Kidney (tissue), 22 donors: ENCODE measurements at places on chromosomes 2 and 18. TPM values are rescaled to one million over a fixed set of nuclear protein-coding genes. Genes with fewer than 3 reads are reported as not detected.

The LIPG gene
- 50.9 TPM for total RNA-seq

The SLC9A2 gene
- total RNA-seq: 5.9 TPM

The ANKAR gene
- total RNA-seq: 12.4 TPM

The CCDC121 gene
- total RNA-seq: 5.6 TPM

The NEB gene
- total RNA-seq: 0.88 TPM

The ASTL gene
- total RNA-seq: not detected

The LTBP1 gene
- total RNA-seq: 39.8 TPM

The SERPINB2 gene
- not detected for total RNA-seq

The FOSL2 gene
- total RNA-seq: 149 TPM

The SCN3A gene
- total RNA-seq: 6.3 TPM

The TRIM43B gene
- not detected for total RNA-seq

The RNU2-63P gene
- total RNA-seq: 2.4 TPM

The EMX1 gene
- total RNA-seq: 19.6 TPM

The MAPK4 gene
- 9.0 TPM for total RNA-seq

The CHRND gene
- not detected for total RNA-seq

The RUFY4 gene
- 0.69 TPM for total RNA-seq

The BMP10 gene
- not detected for total RNA-seq

The FAM237A gene
- not detected for total RNA-seq

The AOX1 gene
- 38.6 TPM for total RNA-seq

The RPS27A gene
- 896 TPM for total RNA-seq

The PROM2 gene
- total RNA-seq: 65.6 TPM

The TWIST2 gene
- 1.4 TPM for total RNA-seq

The KDSR gene
- 73.5 TPM for total RNA-seq

The CNTNAP5 gene
- 0.50 TPM for total RNA-seq

The C2orf76 gene
- total RNA-seq: 12.4 TPM

The GRB14 gene
- total RNA-seq: 41.7 TPM

The DLX2 gene
- total RNA-seq: not detected

The ST8SIA5 gene
- 1.4 TPM for total RNA-seq

The TMEM163 gene
- total RNA-seq: 5.9 TPM

The CD226 gene
- 5.0 TPM for total RNA-seq

The IGFBP2 gene
- 53.7 TPM for total RNA-seq

The CPLX4 gene
- total RNA-seq: not detected

The CLEC4F gene
- 0.72 TPM for total RNA-seq

The FHOD3 gene
- total RNA-seq: 21.5 TPM

The MERTK gene
- 32.2 TPM for total RNA-seq

The NEU2 gene
- not detected for total RNA-seq

The SH3BP4 gene
- total RNA-seq: 52.9 TPM

The CIDEA gene
- total RNA-seq: not detected

The SPR gene
- 29.9 TPM for total RNA-seq

The SCN2A gene
- 9.9 TPM for total RNA-seq

The FBXO48 gene
- 1.3 TPM for total RNA-seq

The NOSTRIN gene
- total RNA-seq: 50.2 TPM

The FOXI3 gene
- total RNA-seq: not detected

The ABCA12 gene
- 3.0 TPM for total RNA-seq

The COL4A3 gene
- 48.8 TPM for total RNA-seq

The COL5A2 gene
- total RNA-seq: 12.3 TPM

The LHCGR gene
- not detected for total RNA-seq

The MC5R gene
- total RNA-seq: not detected

The TMX3 gene
- 52.7 TPM for total RNA-seq

The LINC00305 gene
- total RNA-seq: not detected

The NCKAP1 gene
- total RNA-seq: 140 TPM

The CTNNA2 gene
- total RNA-seq: not detected

The GPBAR1 gene
- 3.2 TPM for total RNA-seq

The AGAP1 gene
- 44.5 TPM for total RNA-seq

The HOXD12 gene
- total RNA-seq: not detected

The EFR3B gene
- 1.1 TPM for total RNA-seq

The BOLL gene
- total RNA-seq: not detected

The MYO5B gene
- 43.8 TPM for total RNA-seq

The FIGLA gene
- not detected for total RNA-seq

The GATA6 gene
- total RNA-seq: 10.9 TPM
